ENCODE measurements at places on chromosomes 2 and 18.

DNA sequence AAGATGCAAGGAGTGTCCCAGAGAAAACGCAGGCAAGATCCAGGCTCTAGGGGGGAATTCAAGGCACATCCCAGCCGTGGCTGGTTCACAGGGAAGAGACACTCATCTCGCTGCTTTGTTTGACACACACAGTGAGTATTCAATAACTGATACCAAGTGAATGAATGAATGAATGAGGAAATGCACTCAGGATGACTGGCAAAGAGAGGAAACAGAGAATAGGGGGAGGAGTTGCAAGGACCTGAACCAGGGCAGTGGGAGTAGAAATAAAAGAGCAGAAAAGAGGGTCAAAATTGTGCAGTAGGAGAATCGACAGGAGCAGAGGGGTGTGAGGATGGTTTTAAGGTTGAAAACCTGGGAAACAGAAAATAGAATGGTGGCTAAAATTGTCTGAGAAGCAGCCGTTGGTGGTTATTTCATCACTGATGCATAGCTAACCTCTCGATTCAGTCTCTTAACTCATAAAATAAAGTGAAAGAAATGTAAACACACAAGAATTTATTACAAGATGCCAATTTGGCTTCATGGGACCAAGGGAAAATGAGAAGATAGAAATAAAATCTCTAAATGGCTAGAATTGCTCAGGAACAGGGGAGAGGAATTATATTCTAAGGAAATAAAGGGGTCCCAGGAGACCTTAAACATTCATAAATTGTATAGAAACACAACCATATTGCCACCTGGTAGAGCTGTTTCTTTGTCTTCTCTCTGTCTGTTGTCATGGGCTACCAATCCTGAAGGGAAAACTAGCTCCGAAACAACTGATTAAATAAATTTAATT lies 63.9 kb upstream of the PHLPP1 start:
- DNase-seq = no peak

DNA sequence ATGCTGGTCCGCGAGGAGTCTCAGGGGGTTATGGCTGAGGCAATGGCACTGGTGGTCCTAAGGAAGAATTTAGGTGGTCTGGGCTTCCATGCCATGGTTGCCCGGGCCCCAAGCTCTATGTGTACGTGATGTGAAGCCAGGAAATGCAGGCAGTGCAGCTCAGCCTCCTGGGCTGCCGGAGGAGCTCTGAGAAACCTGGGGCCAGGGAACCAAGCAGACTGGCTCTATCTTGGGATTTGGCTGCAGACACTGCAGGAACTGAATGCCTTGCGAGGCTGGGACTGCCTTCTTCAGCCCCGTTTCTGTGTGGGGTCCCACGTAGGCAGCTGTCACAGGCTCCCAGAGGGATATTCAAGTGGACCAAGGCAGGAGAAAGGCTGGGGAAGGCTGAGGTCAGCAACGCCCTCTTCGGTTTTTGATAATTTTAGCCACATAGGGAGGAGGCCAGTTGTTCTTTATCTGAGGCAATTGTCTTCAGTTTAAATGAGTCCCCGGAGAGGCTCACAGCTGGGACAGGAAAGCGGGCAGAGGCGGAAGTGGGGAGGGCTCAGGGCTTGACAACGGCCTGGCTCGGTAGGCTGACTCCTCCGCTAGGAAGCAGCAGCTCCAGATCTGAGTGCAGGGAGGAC lies 77.7 kb downstream of the RHOB start:
- DNase-seq = no peak

- DNase-seq = peak; percentile 83
These were observed 745.0 kb upstream of the ACVR2A start for GRCh38 chr2:147099845-147100244.

DNA sequence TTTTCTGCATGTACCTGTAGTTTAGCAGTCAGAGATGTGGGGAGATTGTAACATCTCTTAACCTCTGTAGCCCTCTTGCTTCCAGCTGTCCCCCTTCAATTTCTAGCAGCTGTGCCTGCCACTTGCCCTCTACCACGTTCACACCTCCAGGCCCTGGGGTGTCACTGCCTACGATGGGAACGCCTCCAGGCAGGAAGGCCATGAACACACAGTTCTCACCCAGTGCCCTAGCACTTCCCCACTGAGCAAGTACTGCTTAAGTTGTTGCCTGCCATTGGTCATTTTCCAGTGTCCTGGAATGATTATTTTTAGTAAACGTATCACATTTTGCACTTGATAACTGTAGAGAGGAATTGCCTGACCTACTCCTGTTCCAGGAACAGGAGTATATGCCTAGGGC lies 77.1 kb upstream of the B3GNT7 start:
- no peak for DNase-seq

GRCh38 chr18:80231151-80231550 lies 16.2 kb downstream of the PARD6G start:
- no peak for DNase-seq

- no peak for DNase-seq
These were observed 118.5 kb upstream of the CDCA7 start for GRCh38 chr2:173235947-173236803.

DNA sequence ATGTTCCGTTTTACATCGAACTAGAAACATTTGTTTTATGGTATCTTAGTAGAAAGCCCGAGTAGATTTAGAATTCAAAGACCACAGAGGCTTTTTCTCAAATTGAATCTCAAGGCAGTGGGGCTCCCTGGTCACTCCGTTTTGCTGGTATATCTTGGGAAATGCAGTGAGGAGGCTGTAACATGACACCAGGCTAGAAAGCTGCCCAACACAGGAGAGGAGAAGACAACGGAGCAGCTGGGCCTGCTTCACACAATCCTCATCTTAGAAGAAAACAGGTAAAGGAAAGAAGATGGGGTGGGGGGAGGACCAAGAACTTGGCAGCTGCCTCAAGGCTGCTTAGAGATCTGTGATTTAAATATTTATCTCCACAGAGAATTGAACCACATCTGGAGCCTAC lies 38.3 kb upstream of the EPB41L3 start:
- DNase-seq = no peak

DNA sequence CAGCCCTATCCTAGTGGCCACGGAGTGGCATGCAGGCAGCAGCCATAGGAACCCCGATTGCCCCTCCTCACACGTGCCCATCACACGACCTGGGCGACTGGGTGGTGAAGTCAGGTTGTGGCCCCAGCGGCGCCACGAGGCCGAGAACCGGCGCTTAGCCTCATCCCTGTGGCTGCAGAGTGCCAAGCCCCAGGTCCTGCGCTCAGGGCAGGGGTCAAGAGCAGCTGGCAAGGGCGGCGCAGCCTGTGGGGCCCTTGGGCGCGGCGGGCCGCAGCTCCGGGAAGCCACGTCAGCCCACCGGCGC lies 73.3 kb downstream of the RPIA start:
- DNase-seq = no peak

DNA sequence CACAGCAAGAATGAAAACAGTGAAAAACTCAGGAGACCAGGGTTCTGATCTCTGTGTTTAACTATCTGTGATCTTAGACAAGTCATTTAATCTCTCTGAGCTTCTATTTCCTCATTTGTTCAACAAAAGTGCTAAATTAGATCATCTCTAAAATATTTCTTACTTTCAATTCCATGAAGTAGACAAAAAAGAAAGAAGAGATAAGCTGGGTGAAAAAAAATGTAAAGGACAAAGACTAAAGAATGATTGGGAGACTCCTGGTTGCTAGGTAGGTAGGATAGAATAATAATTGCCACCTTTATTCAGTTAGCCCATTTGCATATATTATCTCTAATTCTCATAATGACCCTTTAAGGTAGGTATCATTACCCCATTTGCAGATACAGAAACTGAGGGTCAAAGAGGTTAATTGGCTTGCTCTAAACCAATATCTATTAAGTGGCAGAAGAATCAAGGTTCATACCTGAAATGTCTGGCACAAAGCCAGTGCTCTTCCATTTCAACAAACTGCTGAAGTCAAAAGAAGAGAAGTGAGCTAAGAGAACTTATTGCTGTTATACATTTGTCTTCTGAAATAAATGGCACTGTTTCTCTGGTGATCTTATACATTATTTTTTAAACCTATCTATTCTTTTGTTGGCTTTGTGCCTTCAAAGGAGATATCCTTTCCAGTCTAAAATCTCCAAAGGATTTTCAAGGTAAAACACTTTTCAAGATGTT lies 141.7 kb downstream of the OTX1 start:
- DNase-seq = peak; percentile 3

GRCh38 chr2:140154271-140154670 lies 1374.1 kb upstream of the NXPH2 start:
- DNase-seq = no peak

GRCh38 chr2:36634981-36635597 lies 37.1 kb upstream of the FEZ2 start:
- DNase-seq = no peak

GRCh38 chr18:1663879-1664705 lies 759.4 kb downstream of the ADCYAP1 start:
- DNase-seq = peak; percentile 46

GRCh38 chr2:236167297-236168109 lies 683 bp downstream of the GBX2 start:
- DNase-seq = peak; percentile 65

DNA sequence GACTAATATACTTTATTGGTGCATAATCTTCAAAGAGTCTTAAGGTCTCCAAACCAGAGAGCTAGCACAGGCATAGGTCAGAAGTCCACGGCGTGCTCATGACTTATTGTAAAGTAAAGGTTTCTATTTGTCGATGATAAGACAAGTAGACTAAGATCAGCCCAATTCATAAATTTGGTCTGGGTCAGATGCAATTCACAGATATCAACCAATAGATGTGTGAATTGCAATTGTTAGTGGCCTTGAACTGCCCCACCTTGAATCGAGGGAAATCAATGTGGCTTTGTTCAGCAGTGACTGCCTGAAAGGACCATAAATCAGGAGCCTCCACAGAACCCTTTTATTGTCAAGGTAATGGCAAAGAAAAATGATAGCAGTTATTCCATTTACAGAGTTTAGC lies 39.1 kb upstream of the CPS1 start:
- DNase-seq = no peak

DNA sequence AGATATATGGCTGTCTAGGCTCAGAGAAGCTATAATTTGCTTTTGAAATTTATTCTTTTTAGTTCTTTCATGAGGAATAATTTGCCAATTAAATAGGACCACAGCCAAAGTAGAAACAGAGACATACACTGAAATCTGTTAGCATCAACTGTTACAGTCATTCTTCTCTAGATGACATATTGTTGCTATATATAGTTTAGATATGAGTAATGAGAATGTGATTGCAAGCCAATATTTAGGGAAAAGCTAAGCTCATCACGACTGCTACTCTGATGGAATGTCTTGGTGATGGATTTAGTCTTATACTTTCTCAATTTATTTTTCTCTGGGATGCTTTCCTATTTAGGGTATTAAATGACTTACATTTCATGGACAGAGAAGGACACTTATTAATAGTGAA lies 259.1 kb downstream of the LNPK start:
- peak; percentile 9 for DNase-seq

DNA sequence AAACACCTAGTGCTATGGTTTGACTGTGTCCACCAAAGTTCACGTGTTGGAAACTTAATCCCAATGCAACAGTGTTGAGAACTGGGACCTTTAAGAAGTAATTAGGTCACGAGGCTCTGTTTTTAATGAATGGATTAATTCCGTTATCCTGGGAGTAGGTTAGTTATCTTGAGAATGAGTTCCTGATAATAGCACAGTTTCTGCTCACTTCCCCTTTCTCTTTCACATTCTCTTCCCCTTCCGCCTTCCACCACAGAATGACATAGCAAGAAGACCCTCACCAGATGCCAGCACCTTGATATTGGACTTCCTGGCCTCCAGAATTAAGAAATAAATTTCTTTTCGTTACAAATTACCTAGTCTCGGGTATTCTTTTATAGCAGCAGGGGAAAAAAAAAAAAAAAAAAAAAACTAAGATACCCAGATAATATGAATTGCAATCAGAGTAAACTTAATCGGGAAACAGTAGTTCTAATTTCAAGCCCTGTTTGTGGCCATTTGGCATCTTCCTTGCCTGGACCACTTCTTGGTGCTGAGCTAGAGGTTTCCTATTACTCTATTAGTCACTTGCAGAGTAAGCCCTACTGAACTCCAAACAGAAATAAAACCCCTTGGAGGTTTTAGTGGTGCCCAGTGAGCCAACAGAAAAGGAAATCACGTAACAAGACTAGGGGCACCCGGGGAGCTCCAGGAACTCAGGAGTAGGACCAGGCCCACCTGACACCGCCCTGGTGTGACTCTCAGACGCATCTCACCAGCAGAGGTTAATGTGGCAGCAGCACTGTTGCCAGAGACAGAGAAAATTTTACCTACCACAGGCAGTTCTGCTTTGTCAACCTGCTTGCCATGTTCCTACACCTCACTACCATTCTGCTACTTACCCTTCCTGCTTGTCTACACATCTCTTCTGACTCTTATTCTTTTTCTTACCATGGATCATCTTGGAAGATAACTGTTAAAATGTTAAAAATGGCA lies 147.6 kb upstream of the CAB39 start:
- peak; percentile 22 for DNase-seq

GRCh38 chr2:14677039-14677438 lies 44.5 kb downstream of the LRATD1 start:
- no peak for DNase-seq

DNA sequence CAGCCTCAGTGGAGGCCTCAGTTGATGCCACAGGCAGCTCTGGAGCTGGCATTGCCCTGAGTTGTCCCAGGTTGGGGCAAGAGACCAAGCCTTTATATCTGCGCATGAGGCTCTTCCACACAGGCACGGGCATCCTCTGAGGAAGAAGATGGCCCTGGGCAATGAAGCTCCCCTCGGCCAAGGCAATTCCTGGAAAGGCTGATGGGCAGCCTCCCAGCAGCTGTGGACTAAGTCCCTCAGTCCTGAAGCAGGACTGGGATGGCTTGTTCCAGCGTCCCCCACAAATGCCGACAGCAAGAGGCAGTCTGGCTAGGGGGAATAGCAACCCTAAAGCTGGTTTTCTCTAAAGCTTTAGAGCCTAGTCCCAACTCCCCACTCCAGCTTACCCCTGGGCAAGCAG lies 90.0 kb downstream of the TFCP2L1 start:
- no peak for DNase-seq
